Activated CD8-positive, alpha-beta memory T cell treated with anti-CD3 and anti-CD28 coated beads for 1 hour (primary cell): ENCODE measurements at places on chromosomes 1 and 21.

- DNase-seq = no peak
These were observed 39.0 kb upstream of the IL20 start for GRCh38 chr1:206826394-206826793.

- no peak for DNase-seq
These were observed 1812.9 kb downstream of the PLA2G4A start for GRCh38 chr1:188641566-188642211.

DNA sequence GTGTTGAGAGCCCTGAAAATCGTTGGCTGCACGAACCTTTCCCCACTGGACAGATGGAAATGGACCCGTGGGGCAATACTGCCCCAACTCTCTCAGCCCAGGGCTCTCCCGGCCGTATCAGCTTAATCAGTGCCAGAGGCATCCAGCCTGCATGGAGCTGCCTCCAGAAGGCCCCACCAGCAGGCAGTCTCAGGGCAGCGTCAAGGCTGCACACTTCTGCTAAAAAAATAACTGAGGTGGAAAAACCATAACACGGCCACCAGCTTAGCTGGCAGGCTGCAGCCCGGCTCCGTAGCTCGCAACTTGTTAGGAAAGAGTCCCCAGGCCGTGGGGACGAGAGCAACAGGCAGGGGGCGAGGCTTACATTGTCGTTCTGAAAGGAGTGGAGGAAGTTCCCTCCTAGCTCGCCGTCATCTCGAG, 27.9 kb downstream of the MRPL37 start:
- DNase-seq = no peak

DNA sequence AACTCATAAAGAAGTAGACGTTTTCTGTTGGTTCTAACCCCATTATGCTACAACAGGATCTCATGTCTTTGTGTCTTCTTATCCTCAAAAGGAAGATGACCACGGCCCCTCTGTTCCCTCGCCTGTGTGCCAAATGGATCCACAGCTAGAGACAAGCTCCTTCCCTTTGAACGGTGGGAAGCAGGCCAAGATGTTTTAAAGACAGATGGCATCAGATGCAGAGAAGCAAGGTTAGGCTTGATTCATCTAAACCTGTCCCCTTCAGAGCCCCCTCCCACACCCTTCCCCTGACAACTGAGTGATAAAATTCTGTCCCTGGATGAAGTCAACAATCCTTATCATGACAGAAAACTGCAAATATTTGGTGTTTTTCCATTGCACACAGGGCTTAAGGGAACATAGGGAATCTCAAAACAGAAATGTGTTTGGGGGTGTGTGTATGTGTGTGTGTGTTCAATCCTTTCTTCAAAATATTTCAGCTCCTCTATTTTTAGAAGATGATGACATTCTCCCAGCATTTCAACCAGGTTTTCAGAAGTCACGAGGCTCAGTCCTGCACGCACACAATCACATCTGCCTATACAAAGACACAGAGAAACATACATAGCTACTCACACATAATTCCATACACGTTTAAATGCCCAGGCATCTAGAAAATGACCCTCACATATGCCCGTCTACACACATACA, 27.8 kb upstream of the FMOD start:
- no peak for DNase-seq

GRCh38 chr1:175808573-175808972, 65.2 kb upstream of the TNR start:
- no peak for DNase-seq

GRCh38 chr1:31297277-31298247, 730 bp downstream of the ZCCHC17 start:
- DNase-seq = no peak

GRCh38 chr1:100313382-100313781, 38.9 kb upstream of the CDC14A start:
- no peak for DNase-seq

DNA sequence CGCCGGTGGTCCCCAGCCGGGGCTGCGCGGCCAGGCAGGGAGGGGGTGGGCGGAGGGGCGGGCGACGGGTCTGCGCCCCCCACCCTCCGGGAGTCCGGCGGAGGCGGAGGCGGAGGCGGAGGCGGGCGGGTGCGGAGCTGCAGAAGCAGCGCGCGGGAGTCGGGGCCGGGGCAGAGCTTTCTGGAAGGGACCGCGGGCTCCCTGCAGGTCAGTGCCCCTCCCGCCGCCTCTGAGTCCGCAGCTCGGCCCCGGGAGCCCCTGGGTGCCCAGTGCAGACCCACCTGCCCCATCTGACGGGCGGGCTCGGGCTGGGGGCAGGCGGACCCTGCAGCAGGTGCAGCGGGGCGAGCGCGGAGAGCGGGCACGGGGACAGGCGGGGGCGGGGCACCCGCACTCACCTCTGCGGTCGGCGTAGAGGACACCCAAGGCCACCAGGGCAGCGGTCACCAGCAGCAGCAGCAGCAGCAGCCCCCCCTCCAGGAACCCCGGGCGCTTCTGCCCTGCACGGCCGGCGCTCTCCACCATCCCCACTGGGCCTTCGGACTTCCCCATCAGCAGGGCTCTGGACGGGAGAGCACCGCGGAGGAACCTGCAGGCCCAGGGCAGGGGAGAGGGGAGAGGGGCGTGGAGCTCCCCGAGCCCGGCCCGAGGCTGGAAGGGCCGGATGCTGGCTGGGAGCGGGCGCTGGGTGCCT, 3.7 kb downstream of the MMEL1 start:
- DNase-seq = no peak

DNA sequence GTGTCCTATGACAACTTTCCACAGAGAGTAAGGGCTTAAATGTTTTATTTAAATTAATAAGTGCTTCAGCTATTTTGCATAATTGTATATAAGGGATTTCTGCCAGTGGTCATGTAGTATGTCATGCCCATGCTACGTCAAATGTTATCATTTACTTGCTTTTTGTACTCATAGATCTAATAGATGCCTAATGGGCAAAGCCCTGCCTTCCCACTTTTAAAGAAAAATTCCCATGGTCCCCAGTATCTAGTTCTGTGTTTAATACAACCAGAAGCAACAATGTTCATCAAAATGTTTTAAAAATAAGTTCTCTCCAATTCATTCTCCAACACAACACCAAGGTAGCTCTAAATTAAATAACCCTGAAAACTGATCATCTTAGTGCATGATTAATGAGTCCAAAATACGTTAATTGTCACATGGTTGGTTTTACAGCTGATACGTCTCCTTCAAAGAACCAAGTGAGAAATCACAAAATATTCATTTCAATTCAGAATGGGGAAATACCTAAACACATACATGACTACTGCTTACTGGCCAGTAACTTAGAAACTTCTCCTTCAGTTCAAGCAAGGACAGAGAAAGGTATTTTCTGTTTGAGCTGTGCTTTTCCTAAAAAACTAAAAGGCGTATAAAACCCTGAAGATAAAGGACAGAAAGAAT, 49.1 kb upstream of the SDC3 start:
- DNase-seq = no peak

DNA sequence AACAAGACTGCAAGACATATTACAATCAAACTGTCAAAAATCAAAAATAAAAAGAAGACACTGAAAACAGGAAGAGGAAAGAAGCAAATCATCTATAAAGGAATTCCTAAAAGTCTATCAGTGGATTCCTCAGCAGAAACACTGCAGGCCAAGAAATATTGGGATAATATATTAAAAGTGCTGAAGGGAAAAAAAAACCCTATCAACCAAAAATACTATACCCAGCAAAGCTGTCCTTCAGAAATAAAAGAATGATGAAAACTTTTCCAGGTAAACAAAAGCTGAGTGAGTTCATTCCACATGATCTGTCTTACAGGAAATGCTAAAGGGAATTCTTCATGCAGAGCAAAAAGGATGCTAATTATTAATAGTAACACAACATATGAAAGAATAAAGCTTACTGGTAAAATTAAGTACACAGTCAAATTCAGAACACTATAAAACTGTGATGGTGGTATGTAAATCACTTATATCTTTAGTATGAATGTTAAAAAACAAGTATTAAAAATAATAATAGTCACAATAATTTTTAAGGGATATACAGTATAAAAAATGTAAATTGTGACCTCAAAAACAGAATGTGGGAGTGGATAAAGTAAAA, 12.9 kb upstream of the ACP6 start:
- no peak for DNase-seq

- DNase-seq = no peak
These were observed 311.0 kb upstream of the PROX1 start for GRCh38 chr1:213676736-213677135.

DNA sequence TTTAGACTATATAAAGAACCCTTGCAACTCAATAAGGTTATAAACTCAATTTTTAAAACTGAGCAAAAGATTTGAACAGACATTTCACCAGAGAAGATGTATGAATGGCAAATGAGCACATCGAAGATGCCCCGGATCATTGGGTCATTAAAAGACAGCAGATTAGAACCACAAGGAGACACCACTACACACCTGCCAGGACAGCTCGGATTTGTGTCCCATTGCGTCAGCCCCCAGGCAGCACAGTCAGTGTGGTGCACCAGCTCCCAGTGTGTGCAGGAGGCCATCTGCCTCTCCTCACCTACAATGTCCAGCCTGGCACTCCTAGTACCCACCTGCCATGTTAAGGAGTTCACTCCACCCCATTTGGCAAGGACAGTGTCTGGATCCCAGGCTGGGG, 61.1 kb upstream of the LRP8 start:
- DNase-seq = no peak

GRCh38 chr1:169298441-169298840, 69.2 kb downstream of the NME7 start:
- no peak for DNase-seq

DNA sequence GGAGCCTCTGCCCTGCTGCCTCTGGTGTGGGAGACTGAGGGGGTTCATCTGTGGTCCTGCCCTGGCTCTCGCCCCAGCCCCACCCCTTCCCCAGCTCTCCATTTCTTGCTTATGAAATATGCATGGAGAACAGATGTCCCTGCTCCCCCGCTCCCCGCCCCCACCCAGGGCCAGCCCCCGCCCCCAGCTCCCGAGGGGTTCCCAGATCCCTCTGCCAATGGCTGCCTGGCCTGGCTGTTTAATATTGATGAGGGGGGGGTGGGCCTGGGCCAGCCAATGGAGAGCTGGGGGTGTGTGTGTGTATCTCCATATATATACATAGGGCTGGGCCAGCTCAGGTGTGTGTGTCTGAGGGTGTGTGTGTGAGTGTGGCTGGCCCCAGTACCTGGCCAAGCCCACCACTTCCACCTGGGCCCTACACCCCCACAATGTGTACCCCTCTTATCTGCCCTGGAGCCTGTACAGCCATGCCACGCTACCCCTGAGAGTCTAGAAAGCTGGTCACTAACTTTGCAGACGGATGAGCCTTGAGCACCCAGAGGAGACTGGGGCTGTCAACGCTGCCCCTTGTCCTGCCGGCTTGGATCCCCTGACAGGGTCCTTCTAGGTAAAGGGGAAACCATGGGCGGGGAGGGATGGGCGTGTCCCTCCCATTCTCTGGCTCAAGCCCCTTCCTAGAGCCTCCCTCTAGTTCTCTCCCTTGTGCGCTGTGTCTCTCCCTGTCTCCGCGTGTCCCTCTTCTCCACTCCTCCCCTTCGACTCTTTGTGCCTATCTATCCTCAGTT, at the start of gene NHLH1:
Gene NHLH1, plus strand, starts transcription at position 341 of the 785 bp plus-strand sequence. CDS start 3,661 bp downstream, outside the sequence.
- no peak for DNase-seq

DNA sequence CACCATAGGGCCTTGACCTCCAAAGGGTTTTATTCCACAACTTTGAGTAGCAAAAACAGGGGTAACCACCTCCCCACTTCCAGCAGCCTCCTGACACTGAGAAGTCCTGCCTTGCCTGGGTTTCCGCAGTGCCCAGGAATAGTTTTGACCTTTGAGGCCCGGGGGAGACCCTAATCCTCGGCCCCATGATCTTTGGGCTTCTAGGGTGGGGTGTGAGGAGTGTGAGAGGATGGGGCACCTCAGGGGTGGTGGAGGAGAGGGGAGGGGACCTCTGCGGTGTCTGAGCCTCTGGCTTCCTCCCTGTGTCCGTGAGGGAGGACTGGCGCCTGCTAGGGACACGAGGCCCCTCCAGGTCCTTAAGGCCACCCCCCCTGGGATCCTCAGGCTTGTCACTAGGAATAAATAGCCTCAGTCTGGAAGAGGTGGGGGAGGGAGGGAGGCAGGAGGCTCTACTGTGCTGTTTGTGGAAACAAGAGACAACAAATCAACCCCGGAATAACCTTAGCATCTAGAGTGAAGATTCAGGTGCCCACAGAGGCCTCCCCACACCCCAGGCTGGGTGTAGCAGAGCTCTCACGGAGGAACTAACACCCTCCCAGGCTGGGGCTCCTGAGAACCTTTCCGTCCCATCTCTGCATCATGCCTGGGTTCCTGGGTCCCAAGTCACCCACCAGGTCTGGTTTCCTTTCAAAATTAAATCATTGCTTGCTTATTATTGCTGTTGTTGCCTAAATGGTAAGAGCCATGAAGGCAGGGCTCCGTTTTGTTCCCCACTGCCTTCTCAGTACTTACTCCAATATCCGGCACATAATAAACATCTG, 904 bp upstream of the FHL3 start:
- DNase-seq = no peak

- DNase-seq = no peak
These were observed 7.4 kb downstream of the WNT3A start for GRCh38 chr1:228013935-228014930.

GRCh38 chr1:161200992-161201835, 953 bp upstream of the NDUFS2 start:
- DNase-seq = no peak

GRCh38 chr1:155253208-155253607, 2.1 kb downstream of the ENTREP3 start:
- no peak for DNase-seq

GRCh38 chr1:55559842-55560241, 344.7 kb upstream of the USP24 start:
- no peak for DNase-seq

GRCh38 chr1:1437904-1438376, 2.5 kb downstream of the VWA1 start:
- no peak for DNase-seq

GRCh38 chr1:171403393-171403792, 81.9 kb upstream of the PRRC2C start:
- no peak for DNase-seq

DNA sequence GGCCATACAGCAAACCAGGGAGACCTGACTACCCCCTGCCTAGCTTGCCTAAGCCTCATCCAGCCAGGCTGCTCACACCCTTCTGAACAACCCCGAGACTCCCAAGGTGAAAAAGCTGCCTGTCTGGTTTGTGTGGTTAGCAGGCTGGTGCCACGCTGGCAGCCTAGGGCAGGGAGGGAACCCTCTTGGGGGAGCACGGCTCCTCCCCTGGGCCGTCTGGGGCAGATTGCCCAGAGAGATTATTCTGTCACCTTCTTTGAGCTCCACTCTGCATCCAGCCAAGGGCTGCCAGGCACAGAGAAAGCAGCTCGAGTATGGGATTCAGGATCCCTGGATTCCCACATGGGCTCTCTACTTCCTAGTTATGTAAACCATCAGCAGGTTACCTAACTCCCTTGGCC, 27.5 kb upstream of the TCEA3 start:
- no peak for DNase-seq
